ENCODE measurements at places on chromosomes 7 and 10.

- peak; percentile 87 for DNase-seq
Measured at GRCh38 chr7:6615723-6616555, 529 bp downstream of the ZNF853 start.

DNA sequence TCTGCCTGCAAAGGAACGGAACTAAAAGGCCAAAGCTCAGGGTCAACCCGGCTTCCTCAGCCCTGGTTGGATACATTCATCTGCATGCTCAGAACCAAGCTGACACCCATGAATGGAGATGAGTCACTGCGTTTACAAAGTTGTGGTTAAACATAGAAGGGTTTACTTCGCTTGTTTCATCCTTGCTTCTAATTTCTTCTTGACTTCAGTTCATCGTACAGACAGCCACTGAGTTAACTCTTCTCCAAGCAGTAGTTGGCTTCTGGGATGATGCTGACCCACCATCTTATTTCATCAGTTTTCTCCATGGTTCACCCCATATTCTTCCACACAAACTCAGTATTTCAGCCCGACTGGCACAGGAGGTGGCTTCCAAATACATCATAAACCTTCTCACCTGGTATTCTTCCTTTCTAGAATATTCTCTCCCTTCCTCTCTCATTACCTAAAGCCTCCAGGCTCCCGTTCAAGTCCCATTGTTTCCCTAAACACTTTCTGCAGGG, 166.3 kb upstream of the RNF32 start:
- peak; percentile 32 for DNase-seq

DNA sequence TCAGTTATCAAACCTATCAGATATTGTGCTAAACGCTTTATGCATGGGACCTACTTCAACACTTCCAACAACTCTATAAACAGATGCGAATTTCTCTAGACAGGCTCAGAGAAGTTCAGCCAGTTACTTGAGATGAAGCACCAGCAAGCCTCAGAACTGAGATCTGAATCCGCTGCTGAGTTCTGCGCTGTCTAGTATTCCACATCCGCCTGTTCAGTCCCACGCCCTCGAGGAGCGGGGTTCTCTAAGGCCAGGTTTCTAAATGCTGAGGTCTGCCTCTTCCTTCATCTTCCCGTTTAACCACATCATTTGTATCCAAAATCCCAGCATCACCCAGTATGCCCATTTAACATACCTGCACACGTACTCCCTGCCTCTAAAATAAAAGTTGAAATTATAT, 297.8 kb upstream of the ZNF32 start:
- no peak for DNase-seq

- no peak for DNase-seq
Measured at GRCh38 chr10:59672150-59672875, 37.3 kb downstream of the SLC16A9 start.

- no peak for DNase-seq
Measured at GRCh38 chr7:94022550-94022949, 18.4 kb upstream of the BET1 start.

DNA sequence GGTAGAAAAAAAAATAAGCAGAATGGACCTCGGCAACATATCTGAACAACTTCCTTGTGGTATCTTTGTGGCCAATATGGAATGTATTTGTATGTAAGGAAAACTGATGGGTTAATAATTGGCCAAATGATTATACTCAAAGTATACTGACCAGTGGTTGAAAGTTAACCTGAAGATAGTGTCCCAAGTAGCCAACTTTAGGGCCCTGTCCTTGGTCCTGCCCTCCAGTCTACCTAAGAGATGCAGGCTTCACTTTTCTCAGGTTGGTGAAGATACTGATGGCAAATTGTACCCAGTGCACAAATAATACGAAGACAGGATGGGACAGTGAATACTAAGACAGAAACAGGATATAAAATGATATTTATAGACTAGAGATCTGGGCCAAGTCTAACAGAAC, 109.2 kb downstream of the SORCS3 start:
- DNase-seq: peak; percentile 62

DNA sequence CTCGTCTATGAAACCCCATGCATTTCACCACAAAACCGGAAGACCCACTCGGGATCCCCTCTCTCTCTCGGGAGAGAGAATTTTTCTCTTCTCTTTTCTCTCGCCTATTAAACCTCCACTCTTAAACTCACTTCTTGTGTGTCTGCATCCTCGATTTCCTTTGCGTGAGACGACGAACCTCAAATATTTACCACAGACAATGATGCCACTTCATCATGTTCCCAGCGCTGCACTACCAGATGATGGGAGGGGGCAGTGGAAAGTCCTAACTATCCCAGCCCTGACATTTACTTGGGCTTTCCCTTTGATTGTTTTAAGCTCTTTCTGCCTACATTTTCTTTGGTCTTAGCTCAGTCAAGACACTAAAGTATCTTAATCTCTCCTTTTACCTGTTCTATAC, 906.7 kb downstream of the GRID1 start:
- DNase-seq: no peak
